ENCODE measurements at places on chromosomes 4 and X.

DNA sequence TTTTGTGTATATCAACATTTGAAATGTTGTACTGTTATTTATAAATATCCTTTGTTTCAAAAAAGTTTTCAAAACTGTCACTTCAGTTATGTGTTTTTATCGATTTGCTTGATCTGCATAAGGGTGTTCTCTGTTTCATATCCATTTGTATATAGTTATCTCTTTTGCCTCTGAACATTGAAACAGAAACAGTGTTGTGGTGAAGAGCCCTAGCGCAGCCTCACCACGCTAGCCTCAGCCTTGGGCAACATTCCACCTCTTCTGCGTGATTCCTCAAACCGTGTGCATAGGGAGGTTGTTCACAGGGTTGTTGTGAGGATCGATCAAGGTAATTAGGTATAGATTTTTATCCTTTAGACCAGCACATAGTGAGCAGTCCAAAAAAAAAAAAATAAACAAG is 287.0 kb upstream of the GALNT7 start:
- DNase-seq: no peak

DNA sequence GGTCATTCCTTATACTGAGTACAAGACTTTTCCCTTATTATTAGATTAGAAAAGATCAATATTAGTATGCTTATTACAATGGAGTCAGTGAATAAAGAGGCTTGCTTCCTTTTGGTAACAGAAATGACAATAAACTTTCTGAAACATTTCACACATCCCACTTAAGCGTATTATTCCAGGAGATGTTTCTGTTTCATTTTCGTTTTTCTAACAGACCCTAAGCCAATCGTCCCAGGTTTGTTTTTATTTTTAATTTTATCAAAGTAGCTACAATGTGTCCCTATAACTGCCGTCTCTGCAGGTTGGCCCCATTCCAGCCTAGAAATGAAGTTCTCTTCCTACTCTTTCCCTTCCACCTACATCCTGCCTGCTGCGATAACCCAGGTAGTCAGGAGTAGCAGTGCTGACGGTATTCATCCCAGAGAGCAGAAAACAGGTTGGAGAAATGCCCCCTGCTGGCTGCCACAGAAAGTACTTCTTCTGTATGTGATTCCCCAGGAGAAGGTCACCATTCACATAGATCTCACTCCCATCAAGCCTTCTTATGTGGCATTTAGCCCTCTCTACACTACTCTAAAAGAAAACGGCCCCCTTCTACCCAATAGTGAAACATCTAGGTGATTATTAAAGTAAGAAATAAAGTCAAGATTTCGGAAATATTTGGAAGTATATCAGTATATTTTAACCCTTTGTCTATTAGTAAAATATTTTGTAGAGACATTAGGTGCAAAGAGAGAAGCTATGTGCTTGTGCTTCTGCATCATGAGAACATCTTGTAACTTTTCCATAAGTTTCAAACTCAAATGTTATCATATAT is 40.4 kb downstream of the ENPEP start:
- DNase-seq: peak; percentile 82

GRCh38 chr4:159447296-159447695 is 344.4 kb downstream of the RAPGEF2 start:
- DNase-seq: no peak

- peak; percentile 19 for DNase-seq
Measured at GRCh38 chrX:65601530-65602220, 65.8 kb upstream of the MSN start.

DNA sequence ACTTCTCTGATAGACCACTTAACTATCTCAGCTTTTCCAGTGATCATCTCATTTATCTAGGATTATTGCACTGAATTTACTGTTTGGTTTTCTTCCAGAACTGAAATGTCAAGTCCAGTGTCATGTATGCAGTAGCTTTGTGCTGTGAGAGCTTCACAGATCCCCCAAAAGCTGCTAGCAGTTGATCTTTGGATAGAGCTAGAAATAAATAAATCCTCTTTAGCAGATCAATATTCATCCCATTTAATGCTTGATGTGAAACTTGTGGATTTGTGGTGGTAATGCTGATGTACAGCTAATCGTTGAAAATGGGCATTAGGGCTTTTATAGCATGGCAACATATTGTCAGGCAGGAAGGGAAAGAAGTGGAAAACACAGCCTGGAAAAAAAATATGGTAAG is 509.6 kb upstream of the FAM241A start:
- no peak for DNase-seq

DNA sequence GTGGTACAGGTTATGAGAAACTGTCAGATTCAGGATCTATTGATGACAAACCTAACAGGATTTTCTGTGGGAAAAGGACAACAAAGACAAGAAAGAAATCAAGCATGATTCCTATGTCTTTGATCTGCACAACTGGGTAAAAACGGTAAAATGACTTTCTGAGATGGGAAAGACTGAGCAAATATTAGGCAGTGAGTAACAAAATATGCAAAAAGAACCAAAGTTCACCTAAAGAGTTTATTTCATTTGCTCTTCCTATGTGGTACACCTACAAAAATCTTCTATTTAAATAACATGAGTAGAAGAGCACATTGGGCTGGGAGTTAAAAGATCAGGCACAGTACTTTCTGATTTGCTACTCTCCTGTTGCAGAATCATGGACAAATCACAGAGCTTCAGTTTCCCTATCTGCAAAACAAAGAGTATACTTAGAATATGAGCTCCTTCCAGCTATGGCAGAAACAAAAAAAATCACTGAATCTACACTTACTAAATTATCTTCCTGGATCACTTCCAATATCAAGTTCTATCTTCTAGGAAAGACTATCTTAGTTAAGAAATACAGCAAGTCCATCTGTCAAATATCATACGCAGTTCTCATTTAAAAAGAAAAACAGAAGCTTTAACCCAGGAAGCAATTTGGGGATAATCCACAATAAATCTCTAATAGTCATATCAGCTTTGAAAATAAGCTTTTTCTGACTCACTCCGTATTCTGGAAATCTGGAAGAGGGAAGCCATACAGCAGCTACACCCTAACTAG is 37.4 kb downstream of the NFXL1 start:
- DNase-seq: no peak

GRCh38 chr4:148027201-148027600 is 295.3 kb downstream of the ARHGAP10 start:
- no peak for DNase-seq

GRCh38 chr4:15148199-15148598 is 145.9 kb downstream of the CPEB2 start:
- DNase-seq: no peak

DNA sequence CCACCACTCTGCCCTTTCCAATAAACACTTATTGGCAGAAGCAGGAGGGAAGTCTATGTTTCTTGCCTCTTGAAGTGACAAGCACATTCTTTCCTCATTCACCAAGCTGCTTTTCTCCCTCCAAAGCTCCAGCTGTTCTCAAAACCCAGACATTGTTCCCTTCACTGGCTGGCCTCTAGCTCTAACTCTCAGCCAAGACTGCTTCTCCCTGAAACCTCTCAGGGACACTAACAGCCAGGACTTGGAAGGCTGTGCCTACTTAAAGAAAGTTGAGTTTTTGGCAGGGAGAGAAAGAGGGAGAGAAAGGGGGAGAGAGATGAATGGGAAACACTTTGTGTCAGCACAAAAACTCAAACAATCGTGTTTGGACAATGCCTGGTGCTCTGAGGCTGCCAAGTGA is 99.5 kb downstream of the COX18 start:
- DNase-seq: no peak

Measured in hematopoietic multipotent progenitor cell treated with erythropoietin and hydrocortisone succinate and interleukin-3 and kit ligand, for 8 days (in vitro differentiated cells).